ENCODE measurements at places on chromosomes 13 and 19. TPM values are rescaled to one million over a fixed set of nuclear protein-coding genes. Genes with fewer than 3 reads are reported as not detected.

Gene CLDN10
- not detected for total RNA-seq

Gene HIPK4
- under 0.01 TPM for total RNA-seq

Gene ZNF600
- total RNA-seq: 2.8 TPM

Gene THSD8
- not detected for total RNA-seq

Gene SHISA2
- under 0.01 TPM for total RNA-seq

Gene TMEM255B
- total RNA-seq: 3.0 TPM

Gene DYRK1B
- total RNA-seq: 9.0 TPM

Gene RNF225
- total RNA-seq: 0.15 TPM

Gene C13orf42
- not detected for total RNA-seq

Gene ZNF560
- total RNA-seq: under 0.01 TPM

Gene CGB7
- total RNA-seq: 0.23 TPM

Gene KLK4
- total RNA-seq: not detected

Gene KLF1
- total RNA-seq: 0.12 TPM

Gene CEACAM3
- total RNA-seq: not detected

Gene RGS9BP
- 0.47 TPM for total RNA-seq

Gene SMIM24
- not detected for total RNA-seq

Gene RFXAP
- 0.82 TPM for total RNA-seq

Gene EBPL
- 20.4 TPM for total RNA-seq

Gene NMRK2
- not detected for total RNA-seq

Gene CEACAM7
- total RNA-seq: not detected

Gene GSX1
- total RNA-seq: not detected

Gene TBXA2R
- total RNA-seq: 1.5 TPM
